AML-193 (cell line): ENCODE measurements at places on chromosomes 12 and 14.

GRCh38 chr12:113894697-113895096 lies 71.4 kb downstream of the RBM19 start:
- DNase-seq, result no peak

DNA sequence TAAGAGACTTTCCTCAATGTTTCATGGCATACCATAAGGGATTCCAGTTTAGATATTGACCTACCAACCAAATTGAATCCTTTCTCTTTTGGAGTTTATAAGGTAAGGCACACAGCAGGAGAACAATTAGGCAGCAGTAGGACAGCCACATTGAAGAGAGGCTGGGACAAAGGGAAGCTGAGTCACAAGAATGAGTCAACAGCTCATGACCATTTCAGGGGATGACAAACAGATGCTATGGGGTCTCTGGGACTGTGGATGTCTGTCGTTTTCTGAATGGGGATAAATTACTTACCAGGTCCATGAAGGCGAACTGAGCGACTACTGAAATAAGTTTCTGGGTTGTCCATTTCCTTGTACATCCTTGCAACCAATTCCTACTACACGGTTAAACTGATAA lies 48.6 kb upstream of the E2F7 start:
- no peak for DNase-seq

DNA sequence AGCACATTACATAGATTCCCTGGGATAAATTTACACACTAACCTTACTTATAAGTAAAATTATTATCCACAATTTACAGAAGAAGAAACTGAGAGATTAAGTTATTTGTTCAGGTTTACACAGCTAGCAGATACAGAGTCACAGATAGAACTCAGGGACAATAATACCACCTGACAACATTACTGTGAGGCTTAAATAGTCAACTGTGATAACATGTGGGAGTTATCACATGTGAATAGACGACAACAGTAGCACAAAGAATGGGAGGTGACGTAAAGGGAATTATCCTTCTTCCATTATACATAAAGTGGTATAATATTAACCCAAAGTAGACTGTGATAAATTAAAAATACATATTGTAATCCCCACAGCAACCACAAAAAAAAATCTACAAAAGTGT lies 6.2 kb upstream of the SPIC start:
- no peak for DNase-seq

- no peak for DNase-seq
Observed at GRCh38 chr12:46958599-46959290, 120.7 kb upstream of the PCED1B start.

DNA sequence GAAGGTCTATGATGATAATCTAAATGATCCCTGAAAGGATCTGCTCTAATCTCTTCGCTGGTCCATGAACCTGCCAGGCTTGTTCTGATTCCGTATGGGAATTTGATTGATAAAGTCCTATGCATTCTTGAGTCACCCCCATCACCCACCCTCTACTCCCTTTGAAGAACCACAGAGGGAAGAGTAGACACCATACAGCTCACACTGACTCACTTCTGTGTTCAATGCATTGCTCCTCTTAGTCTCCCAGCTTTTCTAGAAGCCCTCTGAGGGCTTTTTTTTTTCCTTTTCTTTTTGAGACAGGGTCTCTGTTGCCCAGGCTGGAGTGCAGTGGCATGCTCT lies 18.5 kb upstream of the GPRC5A start:
- no peak for DNase-seq

DNA sequence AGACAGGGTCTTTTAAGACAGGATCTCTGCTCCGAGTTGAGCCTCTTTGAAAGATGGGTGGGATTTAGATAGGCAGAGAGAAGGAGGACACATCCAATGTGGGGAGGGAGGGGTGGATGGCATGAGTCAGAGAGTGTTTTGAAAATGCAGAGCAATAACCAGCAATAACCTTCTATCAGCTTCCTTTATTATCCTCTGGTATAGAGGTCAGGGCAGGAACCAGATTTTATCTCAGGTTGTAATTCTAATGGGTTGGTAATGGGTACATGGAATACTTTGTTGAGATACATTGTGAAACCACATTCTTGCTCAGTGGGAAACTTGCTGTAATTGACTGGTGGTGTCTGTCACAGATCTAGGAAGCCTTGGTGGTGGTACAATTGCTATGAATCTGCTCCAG lies 37.6 kb upstream of the CCDC63 start:
- no peak for DNase-seq

DNA sequence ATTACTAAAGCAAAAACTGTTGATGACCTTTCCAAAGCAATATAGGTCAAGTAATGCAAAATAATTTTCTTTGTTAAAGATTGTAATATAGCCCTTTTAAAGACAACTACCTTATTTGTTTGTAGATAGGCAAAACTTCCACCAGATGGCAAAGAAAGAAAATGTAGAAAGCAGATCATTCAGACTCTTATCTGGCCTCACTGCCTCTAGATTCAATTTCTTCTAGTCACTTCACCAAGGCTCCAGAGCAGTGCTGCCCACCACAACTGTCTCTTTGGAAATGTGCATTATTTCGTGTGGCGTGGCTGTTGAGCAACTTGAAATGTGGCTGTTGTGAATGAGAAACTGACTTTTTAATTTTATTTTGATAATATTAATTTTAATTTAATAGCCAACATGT lies 127.1 kb downstream of the ITPR2 start:
- no peak for DNase-seq

- no peak for DNase-seq
Observed at GRCh38 chr12:128745772-128746689, 77.7 kb downstream of the SLC15A4 start.

DNA sequence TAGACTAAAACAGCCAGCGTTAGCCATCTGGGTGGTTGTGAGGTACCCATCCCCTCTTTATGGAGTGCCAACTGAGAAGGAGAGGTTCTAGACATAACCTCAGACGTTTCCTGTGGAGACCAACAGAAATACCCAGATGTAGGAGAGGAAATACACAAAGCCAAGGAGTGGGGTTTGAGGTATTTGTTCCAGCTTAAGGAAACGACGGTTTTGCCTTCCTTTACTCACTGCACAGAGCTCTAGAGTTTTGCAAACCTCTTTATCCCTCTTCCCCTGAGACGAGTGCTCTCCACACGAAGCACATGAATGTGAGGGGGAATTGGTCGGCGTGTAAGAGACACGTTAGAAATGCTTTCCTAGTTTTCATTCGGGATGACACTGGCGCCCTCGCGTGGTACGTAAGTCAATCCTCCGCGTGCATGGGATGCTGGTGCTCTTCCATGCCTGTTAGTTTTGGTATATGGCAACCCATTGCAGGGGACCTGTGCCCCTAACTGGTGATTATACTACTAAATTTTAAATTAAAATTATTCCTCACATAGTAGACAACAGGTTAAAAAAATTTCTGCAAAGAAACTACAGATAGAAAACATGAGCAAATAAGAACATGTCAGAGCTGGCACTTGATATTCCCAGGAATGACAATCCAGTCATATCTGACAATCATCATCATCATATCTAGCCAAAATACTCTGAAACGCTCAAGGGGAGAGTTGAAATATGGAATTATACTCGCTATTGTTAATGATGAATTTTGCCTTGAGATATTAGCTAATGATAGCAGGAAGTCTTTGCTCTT lies 121.7 kb downstream of the PPM1H start:
- DNase-seq, result peak; percentile 60

GRCh38 chr14:38255408-38255672 lies 553 bp downstream of the CLEC14A start:
- no peak for DNase-seq

- no peak for DNase-seq
Observed at GRCh38 chr12:59075968-59076490, 155.7 kb upstream of the LRIG3 start.

DNA sequence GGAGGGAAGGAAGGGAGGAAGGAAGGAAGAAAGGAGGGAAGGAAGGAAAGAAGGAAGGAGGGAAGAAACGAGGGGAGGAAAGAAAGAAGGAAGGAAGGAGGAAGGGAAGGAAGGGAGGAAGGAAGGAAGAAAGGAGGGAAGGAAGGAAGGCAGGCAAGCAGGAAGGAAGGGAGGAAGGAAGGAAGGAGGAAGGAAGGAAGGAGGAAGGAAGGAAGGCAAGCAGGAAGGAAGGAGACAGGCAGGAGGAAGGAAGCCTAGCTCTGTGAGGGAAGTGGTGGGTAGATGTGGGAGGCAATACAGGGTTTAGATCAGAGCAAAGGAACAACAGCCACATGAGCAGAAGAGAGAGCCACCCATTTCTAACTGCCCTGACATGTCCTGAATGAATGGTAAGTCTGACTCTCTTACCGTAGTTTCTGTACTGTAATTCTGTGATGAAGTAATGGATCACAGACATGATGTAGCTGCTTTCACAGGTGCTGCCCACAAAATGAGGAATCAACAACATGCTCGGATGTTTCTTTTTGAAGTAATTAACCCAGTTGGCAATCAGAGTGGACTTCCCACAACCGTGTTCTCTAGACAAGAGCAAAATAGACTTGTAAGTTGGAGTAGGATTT lies 24.4 kb upstream of the HSP90B1 start:
- DNase-seq, result no peak

- DNase-seq, result no peak
Observed at GRCh38 chr12:90170740-90171139, 462.1 kb upstream of the ATP2B1 start.
